Activated T-helper 2 cell treated with anti-CD3 and anti-CD28 coated beads, Interferon-gamma antibody, Interleukin-2, Interleukin-4, amounts not matched to agents 10 μg/mL and 5 μg/mL and 100 μg/mL, durations not matched to agents 14 hours and 24 hours and 36 hours (primary cell): ENCODE measurements at places on chromosomes 12 and 14. TPM values are rescaled to one million over a fixed set of nuclear protein-coding genes. Genes with fewer than 3 reads are reported as not detected.

- no peak for DNase-seq
- peaks cover 9% of the 10 kb centered on the region for H3K4me1 ChIP-seq
- no peak overlapping the region for H3K27ac ChIP-seq
- peaks cover 47% of the 10 kb centered on the region for H3K36me3 ChIP-seq
- H3K4me3 ChIP-seq, result no peak overlapping the region
- H3K27me3 ChIP-seq, result no peaks in the 10 kb centered on the region
Measured at GRCh38 chr14:77562681-77563080, 53.8 kb downstream of the SPTLC2 start.

- no peak overlapping the region for H3K27ac ChIP-seq
- DNase-seq, result no peak
Measured at GRCh38 chr12:102888511-102888910, 28.5 kb downstream of the PAH start.

GRCh38 chr12:49094160-49094974 is at the start of gene DHH:
TSS of gene DHH (minus strand) at chr12:49094801. CDS start at chr12:49094512, 289 bp downstream.
- no peak within 1 kb of the TSS for H3K27ac ChIP-seq

DNA sequence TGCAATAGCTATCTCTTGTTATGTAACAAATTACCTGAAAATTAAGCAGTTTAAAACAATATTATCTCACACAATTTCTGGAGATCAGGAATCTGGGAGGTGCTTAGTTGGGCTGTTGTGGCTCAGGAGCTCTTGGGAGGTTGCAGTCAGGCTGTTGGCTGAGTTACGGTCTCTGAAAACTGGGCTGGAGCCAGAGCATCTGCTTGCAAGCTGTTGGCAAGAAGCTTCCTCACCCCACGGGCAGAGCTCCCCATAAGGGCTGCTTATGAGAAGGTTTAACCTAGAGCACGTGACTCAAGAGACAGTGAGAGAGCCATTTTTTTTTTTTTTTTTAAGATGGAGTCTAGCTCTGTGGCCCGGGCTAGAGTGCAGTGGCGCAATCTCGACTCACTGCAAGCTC is 346.8 kb downstream of the ATP23 start:
- no peaks in the 10 kb centered on the region for H3K36me3 ChIP-seq
- H3K4me1 ChIP-seq, result no peaks in the 10 kb centered on the region
- H3K4me3 ChIP-seq, result no peak overlapping the region
- H3K27me3 ChIP-seq, result no peaks in the 10 kb centered on the region
- DNase-seq, result no peak
- H3K27ac ChIP-seq, result no peak overlapping the region

VRTN gene
- total RNA-seq, result not detected in 2 replicates

SPX gene
- total RNA-seq, result 1.1 and 1.6 TPM in 2 replicates

PHETA1 gene
- 3.9 and 4.3 TPM in 2 replicates for total RNA-seq

COCH gene
- total RNA-seq, result 1.7 and 1.9 TPM in 2 replicates

POTEM gene
- total RNA-seq, result not detected in 2 replicates

PAWR gene
- total RNA-seq, result 2.8 and 4.1 TPM in 2 replicates
